ENCODE measurements at places on chromosomes 12 and 14. TPM values are rescaled to one million over a fixed set of nuclear protein-coding genes. Genes with fewer than 3 reads are reported as not detected.

The ANGEL1 gene
- 132 TPM for total RNA-seq

GRCh38 chr14:22427771-22428231, 161.2 kb downstream of the DAD1 start:
- H3K4me3 ChIP-seq: no peak overlapping the region
- H3K4me1 ChIP-seq: peaks cover 6% of the 10 kb centered on the region
- DNase-seq: no peak
- H3K27me3 ChIP-seq: no peaks in the 10 kb centered on the region

GRCh38 chr12:108299516-108299915, 39.6 kb downstream of the CMKLR1 start:
- H3K36me3 ChIP-seq: no peaks in the 10 kb centered on the region
- peaks cover 21% of the 10 kb centered on the region for H3K4me1 ChIP-seq
- no peaks in the 10 kb centered on the region for H3K27me3 ChIP-seq
- H3K27ac ChIP-seq: no peak overlapping the region

- no peaks in the 10 kb centered on the region for H3K27me3 ChIP-seq
- no peaks in the 10 kb centered on the region for H3K4me1 ChIP-seq
- DNase-seq: no peak
- H3K36me3 ChIP-seq: no peaks in the 10 kb centered on the region
These were observed 15.2 kb downstream of the STON2 start for GRCh38 chr14:81384900-81385299.

The TMEM229B gene
- total RNA-seq: 59.6 TPM

DNA sequence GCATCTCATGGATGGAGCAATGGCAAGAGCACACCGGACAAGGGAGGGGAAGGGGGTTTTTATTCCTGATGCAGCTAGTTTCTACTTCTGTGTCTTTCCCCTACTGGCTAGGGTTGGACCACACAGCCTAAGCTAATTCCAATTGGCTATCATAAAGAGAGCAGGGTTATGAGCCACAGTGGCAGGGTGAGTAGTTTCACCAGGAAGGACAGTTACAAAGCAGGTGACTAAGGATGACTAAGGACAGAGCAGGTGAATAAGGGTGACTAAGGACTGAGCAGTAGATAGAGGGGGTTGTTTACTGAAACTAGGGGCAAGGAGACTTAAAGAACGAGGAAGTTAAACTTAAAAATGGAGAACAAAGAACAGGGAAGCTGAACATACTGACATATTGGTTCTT, 321.4 kb upstream of the SEL1L start:
- no peak for DNase-seq
- no peak overlapping the region for H3K27ac ChIP-seq
- no peaks in the 10 kb centered on the region for H3K36me3 ChIP-seq
- no peak overlapping the region for H3K4me3 ChIP-seq
- no peaks in the 10 kb centered on the region for H3K4me1 ChIP-seq

DNA sequence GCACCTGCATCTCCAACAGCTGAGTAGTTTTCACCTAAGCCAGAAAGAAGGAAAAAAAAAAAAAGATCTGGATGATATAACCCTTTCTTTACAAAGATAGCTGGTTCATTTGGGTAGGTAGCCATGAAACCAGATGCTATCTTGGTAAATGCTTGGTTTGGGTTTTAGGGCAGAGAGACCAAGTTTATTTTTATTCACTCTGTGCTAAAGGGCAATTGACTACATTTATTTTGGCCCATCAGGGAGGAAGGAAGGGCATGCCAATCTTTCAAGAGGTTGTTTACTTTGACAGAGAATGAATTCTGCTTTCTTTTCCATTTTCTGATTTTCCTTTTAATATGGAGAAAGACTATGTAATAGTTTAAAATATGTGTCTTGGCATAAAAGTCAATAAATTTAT, 91.0 kb downstream of the NTN4 start:
- H3K36me3 ChIP-seq: no peaks in the 10 kb centered on the region
- no peaks in the 10 kb centered on the region for H3K27me3 ChIP-seq
- no peak for DNase-seq
- H3K4me1 ChIP-seq: peaks cover 2% of the 10 kb centered on the region
- H3K4me3 ChIP-seq: no peak overlapping the region
- no peak overlapping the region for H3K27ac ChIP-seq

- H3K36me3 ChIP-seq: no peaks in the 10 kb centered on the region
- H3K4me1 ChIP-seq: peaks cover 92% of the 10 kb centered on the region
- peak; percentile 86 for DNase-seq
- no peak overlapping the region for H3K4me3 ChIP-seq
- H3K27me3 ChIP-seq: no peaks in the 10 kb centered on the region
These were observed 10.3 kb upstream of the SERPINA3 start for GRCh38 chr14:94601884-94602391.

DNA sequence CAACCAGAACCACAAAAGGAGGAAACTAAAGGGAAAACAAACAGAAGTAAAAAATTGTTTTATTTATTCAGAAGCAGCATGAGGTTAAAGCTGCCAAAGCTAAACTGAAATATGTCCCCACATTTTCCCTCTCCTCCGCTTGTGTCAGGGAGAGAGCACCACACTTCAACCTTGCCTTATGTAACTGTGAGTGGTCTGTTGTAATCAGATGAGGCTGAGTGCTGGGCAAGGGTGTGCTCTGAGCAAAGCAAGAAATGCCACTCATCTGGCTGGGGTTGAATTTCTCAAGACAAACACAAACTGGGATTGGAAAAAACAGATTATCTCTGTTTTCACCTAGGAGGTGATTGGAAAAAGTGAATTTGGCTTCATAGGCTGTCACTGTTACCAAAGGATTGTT, 12.2 kb downstream of the CAPZA3 start:
- no peaks in the 10 kb centered on the region for H3K36me3 ChIP-seq
- H3K27ac ChIP-seq: no peak overlapping the region
- no peaks in the 10 kb centered on the region for H3K27me3 ChIP-seq
- no peak for DNase-seq
- no peak overlapping the region for H3K4me3 ChIP-seq

- no peaks in the 10 kb centered on the region for H3K36me3 ChIP-seq
- H3K27me3 ChIP-seq: no peaks in the 10 kb centered on the region
- no peaks in the 10 kb centered on the region for H3K4me1 ChIP-seq
- H3K4me3 ChIP-seq: no peak overlapping the region
- no peak overlapping the region for H3K27ac ChIP-seq
These were observed 40.8 kb downstream of the CCDC60 start for GRCh38 chr12:119375075-119375882.

- H3K4me3 ChIP-seq: no peak overlapping the region
- no peak for DNase-seq
- H3K36me3 ChIP-seq: no peaks in the 10 kb centered on the region
- no peaks in the 10 kb centered on the region for H3K27me3 ChIP-seq
These were observed 300.9 kb downstream of the ACSS3 start for GRCh38 chr12:81378601-81379285.

The LDHB gene
- total RNA-seq: 259 TPM

The WNT1 gene
- 1.2 TPM for total RNA-seq

GRCh38 chr14:21072031-21072473, 1.9 kb downstream of the ARHGEF40 start:
- no peaks in the 10 kb centered on the region for H3K36me3 ChIP-seq
- peak overlapping the region; percentile 75 for H3K4me3 ChIP-seq
- peaks cover 26% of the 10 kb centered on the region for H3K4me1 ChIP-seq
- peak overlapping the region; percentile 89 for H3K27ac ChIP-seq

DNA sequence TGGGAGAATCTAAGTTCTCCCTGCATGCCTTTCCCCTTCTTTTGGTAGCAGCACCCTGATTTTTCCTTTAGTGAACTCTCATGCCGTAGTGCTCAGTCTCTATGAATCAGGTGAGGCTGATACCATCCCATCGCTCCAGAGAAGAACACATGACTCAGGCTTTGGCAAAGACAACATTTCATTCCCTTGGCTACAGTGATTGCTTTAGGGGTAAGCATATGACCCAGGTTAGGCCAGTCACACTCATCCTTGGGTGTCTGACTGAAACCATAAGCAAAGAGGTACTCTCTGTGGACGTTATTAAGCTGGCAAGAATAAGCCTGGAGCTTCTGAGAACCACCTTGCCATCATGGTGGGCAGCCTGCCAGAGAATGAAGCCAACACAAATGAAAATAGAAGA, 141.8 kb downstream of the MYRFL start:
- no peaks in the 10 kb centered on the region for H3K36me3 ChIP-seq
- no peaks in the 10 kb centered on the region for H3K27me3 ChIP-seq
- H3K27ac ChIP-seq: no peak overlapping the region
- H3K4me3 ChIP-seq: no peak overlapping the region

- no peak overlapping the region for H3K27ac ChIP-seq
- DNase-seq: no peak
- H3K4me3 ChIP-seq: no peak overlapping the region
These were observed 56.3 kb downstream of the ASCL1 start for GRCh38 chr12:103013741-103014300.

The ACVRL1 gene
- total RNA-seq: 9.5 TPM

GRCh38 chr14:89015016-89015415, 190.6 kb downstream of the TTC8 start:
- H3K4me1 ChIP-seq: no peaks in the 10 kb centered on the region
- no peak overlapping the region for H3K4me3 ChIP-seq
- H3K27ac ChIP-seq: no peak overlapping the region
- H3K36me3 ChIP-seq: no peaks in the 10 kb centered on the region
